Activated T-helper 17 cell treated with anti-CD3 and anti-CD28 coated beads, Interleukin-2, amount 50 U/mL, for 72 hours (primary cell): ENCODE measurements at places on chromosomes 6 and 20. TPM values are rescaled to one million over a fixed set of nuclear protein-coding genes. Genes with fewer than 3 reads are reported as not detected.

Gene NKX2-4
- total RNA-seq: not detected

Gene FAM217A
- not detected for total RNA-seq

Gene C2
- total RNA-seq: 0.58 TPM

Gene LY86
- not detected for total RNA-seq

GRCh38 chr6:143696664-143697000 lies 18.9 kb downstream of the PHACTR2 start:
- no peak for ATAC-seq

DNA sequence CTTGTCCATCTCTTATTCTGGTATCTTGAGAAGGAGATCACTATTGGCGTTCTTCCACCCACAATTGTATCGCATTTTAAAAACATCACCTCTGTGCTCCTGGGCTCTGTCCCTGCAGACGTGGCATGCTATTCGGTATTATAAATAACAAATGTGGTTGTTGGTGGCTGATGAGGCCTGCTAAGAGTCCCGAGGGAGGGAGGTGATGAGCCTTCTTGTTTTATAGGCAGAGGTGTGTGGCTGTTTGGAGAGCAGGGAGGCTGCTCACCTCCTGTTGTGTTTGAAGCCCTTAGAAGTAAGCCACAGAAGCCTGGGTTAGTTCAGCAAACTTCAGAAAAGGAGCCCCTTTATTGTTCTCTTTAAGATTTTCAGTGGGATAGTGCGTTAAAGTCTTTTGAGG lies 15.6 kb downstream of the MANBAL start:
- no peak for ATAC-seq

- ATAC-seq: no peak
Observed at GRCh38 chr20:45094864-45095574, 5.9 kb downstream of the KCNS1 start.

- ATAC-seq: no peak
Observed at GRCh38 chr6:108983151-108983550, 111.5 kb downstream of the SESN1 start.

DNA sequence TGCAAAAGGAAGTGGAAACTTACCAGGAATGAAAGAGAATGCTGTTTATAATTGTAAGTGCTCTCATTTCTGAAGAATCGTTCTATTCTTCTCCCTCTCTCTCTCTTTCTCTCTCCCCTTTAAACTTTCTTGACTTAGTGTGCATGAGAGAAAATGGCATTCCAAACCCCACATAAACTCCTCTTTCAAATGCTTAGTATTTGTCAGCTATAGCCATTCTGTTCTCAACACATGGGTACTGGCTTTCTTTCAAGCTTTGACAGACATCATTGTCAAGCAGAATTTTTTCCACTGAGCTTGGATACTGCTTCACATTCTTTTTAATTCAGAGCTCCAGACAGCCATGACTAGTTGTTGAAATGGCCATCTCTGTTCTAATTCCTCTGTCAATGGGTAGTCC lies 51.1 kb upstream of the PREP start:
- no peak for ATAC-seq
